ENCODE measurements at places on chromosomes 11 and 22. TPM values are rescaled to one million over a fixed set of nuclear protein-coding genes. Genes with fewer than 3 reads are reported as not detected.

Gene SPDYC
- not detected for total RNA-seq

Gene IGF2
- total RNA-seq, result 9,662 TPM

Gene ACTN3
- not detected for total RNA-seq

Gene PRR5L
- 59.3 TPM for total RNA-seq

Gene CHCHD10
- 4.7 TPM for total RNA-seq

Gene GAB4
- total RNA-seq, result not detected

Gene RAB36
- 0.79 TPM for total RNA-seq

Gene MYH9
- 204 TPM for total RNA-seq

Gene CRYAB
- total RNA-seq, result 19.2 TPM

Gene HORMAD2
- not detected for total RNA-seq

Gene MGAT3
- 0.54 TPM for total RNA-seq

Gene CRYBB3
- not detected for total RNA-seq

Gene MRPL21
- 50.3 TPM for total RNA-seq

Gene CNTF
- total RNA-seq, result 2.5 TPM

Gene STK33
- under 0.01 TPM for total RNA-seq

Gene SPA17
- 2.7 TPM for total RNA-seq

Gene CEP57
- total RNA-seq, result 40.0 TPM

Gene DEPDC7
- total RNA-seq, result 38.9 TPM
